Midbrain (tissue), 1 donor: ENCODE measurements at places on chromosomes 3 and 15.
A peak's percentile ranks its signal among the peaks of the same experiment; 100 is the strongest.

DNA sequence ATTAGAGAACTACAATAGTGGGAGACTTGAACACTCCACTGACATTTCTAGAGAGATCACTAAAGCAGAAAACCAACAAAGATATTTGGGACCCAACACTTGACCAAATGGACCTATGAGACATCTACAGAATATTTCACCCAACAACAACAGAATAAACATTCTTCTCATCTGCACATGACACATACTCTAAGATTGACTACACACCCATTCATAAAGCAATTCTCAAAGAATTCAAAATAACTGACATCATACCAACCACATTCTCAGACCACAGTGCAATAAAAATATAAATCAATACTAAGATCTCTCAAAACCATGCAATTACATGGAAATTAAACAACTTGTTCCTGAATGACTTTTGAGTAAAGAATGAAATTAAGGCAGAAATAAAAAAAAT, 473.7 kb downstream of the LPP start:
- DNase-seq = no peak

GRCh38 chr3:117586161-117586560, 876.6 kb downstream of the TUSC7 start:
- DNase-seq = no peak

DNA sequence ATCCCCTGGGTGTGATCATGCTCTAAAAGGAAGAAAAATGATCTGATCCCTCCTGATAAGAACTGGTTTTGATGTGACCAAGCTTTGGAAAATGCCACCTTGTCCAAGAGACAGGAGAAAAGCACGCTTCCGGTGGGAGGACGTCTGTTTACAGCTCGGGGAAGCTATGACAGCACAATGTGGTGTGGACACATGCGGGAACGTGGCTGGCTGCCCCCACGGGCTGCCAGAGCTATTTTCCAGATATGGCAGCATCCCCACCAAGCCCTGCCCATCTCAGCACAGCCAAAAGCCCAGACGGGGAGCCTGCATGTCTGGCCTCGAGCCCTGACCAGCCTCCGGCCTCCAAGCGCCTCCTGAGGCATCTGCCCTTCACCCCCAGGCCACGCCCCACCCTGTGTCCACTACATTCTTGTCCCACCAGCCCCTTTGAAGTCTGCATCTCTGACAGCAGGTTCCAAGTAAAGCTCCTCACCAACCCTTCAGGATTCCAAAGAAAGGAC, 63.2 kb upstream of the HRH1 start:
- no peak for DNase-seq

- DNase-seq = no peak
These were observed 335.6 kb upstream of the LMCD1 start for GRCh38 chr3:8166014-8166413.

DNA sequence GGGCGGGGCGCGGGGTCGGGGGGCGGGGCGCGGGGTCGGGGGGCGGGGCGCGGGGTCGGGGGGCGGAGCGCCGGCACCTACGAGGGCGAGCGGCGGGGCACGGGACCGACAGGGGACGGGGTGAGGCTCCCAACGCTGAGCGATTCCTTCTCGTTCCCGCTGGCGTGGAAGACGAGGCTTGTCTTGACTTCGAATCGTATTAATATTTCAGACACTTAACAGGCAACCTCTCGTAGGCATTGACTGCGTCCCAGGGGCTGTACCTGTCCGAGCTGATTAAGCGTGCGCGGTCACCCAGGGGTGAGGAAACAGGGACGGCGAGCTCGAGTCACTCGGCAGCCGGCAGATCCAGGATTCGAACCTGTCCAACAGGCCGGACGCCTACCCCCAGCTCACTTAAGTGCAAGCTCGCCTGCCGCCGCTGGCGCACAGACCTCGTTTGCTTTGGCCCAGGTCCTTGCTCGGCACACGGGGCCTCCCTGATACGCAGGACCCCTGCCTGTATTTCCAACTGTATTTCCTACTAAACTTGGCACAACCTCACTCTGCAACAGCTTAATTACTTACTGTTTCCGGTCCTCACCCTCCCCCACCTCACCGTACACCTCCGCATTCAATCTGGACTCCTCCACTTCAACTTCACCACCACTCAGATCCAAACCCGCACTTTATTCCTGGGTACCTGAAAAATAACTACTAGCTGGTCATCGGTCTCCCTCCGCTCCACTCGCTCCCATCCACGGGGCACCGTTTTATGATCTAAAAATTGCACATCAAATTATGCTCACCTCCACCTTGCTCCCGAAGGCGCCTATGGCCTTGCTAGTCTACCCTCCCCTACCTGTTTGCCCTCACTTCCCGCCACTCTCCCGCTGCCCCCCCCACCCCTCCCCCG, 722 bp upstream of the ZXDC start:
- DNase-seq = peak; percentile 83

DNA sequence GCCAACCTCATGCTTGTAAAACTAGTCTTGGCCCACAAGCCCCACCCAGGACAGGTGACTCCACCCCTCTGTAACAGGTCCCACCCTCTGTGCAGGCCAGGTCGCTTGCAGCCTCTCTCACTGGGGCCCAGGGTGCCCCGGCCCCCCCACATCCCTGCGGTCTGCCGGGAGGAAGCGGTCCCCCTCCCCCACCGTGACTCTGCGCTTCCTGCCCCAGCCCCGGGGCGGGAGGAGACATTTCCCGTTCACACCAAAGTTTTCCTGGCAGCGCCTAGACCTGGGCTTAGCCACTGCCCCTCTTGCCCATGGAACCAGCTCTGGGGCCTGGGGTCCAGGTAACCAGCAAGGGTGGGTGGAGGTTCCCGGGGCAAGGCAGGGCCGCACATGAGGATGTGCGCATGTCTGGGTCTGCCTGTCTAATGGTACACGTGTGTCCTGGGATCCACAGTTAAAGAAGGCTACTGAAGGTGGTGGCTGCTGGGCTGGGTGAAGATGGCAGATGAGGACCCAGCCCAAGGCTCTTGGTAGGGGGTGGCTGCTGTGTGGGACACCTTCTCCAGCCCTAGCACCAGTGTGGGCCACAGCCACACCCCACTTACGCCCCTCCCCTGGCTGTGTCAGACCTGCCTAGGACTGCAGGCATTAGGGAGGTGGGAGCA, 8.4 kb downstream of the NBEAL2 start:
- no peak for DNase-seq

- DNase-seq = no peak
These were observed 240 bp downstream of the CFAP100 start for GRCh38 chr3:126394977-126395321.

- DNase-seq = no peak
These were observed 17.8 kb upstream of the SH3BP5 start for GRCh38 chr3:15350141-15350540.

- DNase-seq = no peak
These were observed 393.3 kb upstream of the CBLB start for GRCh38 chr3:106261915-106262683.

DNA sequence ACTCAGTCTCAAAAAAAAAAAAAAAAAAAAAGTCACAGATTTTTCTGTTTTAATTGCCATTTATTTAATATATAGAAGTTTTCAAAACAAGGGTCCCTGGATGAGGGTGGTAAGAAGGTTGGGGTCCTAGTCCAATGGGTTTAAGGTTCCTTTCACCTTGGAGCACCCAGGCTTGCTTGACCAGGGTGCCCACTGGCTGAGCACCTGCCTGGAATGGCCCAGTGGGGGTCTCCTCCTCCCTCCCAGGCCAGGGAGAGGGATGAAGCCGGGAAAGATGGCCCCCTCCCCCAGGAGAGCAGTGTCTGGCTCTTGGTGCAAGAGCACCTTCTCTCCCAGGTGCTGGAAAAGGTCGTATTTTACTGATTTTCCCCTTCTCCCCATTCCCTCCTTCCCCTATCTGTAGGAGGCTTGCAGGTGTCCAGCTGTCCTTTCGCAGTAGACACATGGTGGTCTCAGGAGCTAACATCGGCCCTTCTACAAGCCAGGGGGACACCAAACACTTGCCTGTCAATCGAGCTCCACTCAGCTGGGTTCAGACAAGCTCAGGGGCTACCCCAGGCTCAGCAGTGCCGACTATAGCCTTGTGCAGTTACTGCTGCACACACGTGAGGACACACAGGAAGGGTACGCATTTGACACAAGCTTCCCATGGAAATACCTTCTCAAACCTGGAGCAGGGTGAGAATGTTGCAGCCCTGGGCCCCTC, 112.3 kb upstream of the KLF13 start:
- DNase-seq = no peak

GRCh38 chr3:142768338-142768737, 44.5 kb downstream of the TRPC1 start:
- no peak for DNase-seq

DNA sequence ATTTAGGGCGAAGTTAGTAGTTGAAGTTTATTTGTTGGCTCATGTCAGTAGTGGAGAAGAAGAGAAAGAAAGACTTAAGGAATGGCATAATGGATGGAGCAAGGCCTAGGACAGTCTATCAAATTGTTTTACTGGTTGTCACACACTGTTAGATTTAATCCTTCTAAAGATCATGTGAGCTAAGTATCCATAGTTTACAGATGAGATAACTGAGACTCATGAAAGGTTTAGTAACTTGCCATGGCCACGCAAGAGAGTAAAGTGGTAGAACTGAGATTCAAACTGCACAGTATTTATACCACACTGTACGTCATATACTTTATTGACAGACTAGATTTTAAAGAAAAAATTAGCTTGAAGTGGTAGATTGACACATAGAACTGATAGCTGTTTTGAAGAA, 11.4 kb downstream of the SPRED1 start:
- no peak for DNase-seq

GRCh38 chr3:126184465-126185000, 4.1 kb upstream of the ALDH1L1 start:
- no peak for DNase-seq

DNA sequence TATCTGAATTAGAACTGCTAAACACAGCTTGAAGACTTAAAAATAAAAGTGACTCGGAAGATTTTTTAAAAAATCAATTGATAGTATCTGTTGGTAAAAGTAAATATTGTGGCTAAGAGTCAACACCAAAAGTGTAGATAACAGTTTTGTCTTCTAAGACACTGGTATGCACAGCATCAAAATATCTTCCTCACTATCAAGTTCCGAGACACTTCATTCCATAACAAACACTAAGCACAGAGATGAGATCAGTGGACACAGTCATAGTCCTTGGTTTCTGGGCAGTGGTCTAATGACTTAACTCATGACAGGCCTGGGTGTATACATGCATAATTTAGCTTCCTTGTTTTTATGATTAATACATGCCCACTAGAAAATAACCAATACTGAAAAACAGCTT, 63.2 kb downstream of the PXYLP1 start:
- no peak for DNase-seq

DNA sequence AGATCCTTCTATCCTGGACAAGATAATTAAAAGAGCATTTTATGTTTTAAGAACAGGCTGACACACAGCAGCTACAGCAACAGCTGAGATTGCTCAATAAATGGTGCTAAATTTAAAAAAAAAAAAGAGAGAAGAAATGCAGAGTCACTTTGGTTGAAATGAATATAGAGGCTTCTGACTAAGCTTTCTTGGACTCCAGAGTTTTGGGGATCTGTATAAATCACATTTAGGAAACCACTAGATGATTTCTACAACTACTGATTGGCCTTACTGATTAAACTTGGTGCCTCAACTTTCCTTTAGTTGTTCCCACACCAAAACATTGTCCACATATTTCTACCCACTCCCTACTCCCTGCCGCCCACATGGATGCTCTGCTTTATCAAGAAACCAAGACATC, 132.9 kb upstream of the ZBTB20 start:
- DNase-seq = no peak

- DNase-seq = no peak
These were observed 360.4 kb upstream of the ADAMTS9 start for GRCh38 chr3:65048151-65048550.
